Endodermal cell (in vitro differentiated cells): ENCODE measurements at places on chromosomes 7 and 10.
A peak's percentile ranks its signal among the peaks of the same experiment; 100 is the strongest.

- no peaks in the 10 kb centered on the region for H3K27me3 ChIP-seq
- DNase-seq = no peak
- H3K36me3 ChIP-seq = peaks cover 74% of the 10 kb centered on the region
- no peak overlapping the region for H3K4me3 ChIP-seq
Observed at GRCh38 chr10:119120875-119121274, 17.0 kb downstream of the DENND10 start.

- H3K4me3 ChIP-seq = no peak overlapping the region
- peak overlapping the region; percentile 95 for H3K27ac ChIP-seq
- no peaks in the 10 kb centered on the region for H3K27me3 ChIP-seq
Observed at GRCh38 chr10:71835671-71836595, 15.1 kb downstream of the PSAP start.

DNA sequence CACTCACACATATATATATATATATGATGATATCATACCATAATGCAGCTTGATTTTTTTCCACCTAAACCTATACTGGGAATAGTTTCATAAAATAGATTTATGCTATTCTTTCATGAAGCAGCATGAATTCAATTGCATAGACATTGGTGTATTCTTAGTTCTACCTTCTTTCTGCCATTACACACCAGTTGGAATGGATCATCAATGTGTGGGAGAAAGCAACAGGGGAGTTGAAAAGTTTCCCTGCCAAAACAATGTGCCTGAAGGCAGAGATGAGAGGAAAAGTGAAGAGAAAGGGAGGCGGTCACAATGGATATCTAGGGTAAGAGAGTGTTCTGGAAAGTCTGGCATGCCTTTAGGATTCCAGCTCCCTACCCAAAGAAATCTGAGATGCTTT, 25.2 kb upstream of the ACSL5 start:
- no peak overlapping the region for H3K4me3 ChIP-seq
- no peaks in the 10 kb centered on the region for H3K4me1 ChIP-seq
- H3K27me3 ChIP-seq = no peaks in the 10 kb centered on the region
- no peak overlapping the region for H3K27ac ChIP-seq
- H3K36me3 ChIP-seq = no peaks in the 10 kb centered on the region
- DNase-seq = no peak

- H3K4me3 ChIP-seq = no peak overlapping the region
- H3K27me3 ChIP-seq = no peaks in the 10 kb centered on the region
- peaks cover 4% of the 10 kb centered on the region for H3K4me1 ChIP-seq
- H3K36me3 ChIP-seq = no peaks in the 10 kb centered on the region
- peak overlapping the region; percentile 33 for H3K27ac ChIP-seq
- no peak for DNase-seq
Observed at GRCh38 chr7:8134089-8134733, 127.8 kb downstream of the ICA1 start.

DNA sequence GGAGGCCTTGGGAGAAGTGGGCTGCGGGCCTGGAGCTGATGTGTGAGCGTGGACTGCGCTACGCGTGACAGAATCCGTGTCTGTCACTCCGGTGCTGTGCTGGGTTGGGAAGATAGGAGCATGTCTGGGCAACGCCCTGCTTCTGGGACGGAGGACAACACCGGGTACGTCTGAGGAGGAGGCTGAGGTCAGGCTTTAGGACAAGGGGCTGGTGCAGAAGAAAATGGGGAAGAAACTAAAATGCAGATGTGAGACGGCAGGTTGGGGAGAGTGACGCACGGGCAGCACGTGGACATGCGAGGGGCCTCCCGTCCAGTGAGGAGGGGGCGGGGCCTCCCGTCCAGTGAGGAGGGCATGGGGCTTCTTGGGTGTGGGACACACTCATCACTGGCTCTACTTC, 207.4 kb downstream of the DNAJB6 start:
- no peaks in the 10 kb centered on the region for H3K36me3 ChIP-seq
- no peaks in the 10 kb centered on the region for H3K27me3 ChIP-seq
- H3K27ac ChIP-seq = no peak overlapping the region
- no peaks in the 10 kb centered on the region for H3K4me1 ChIP-seq
- H3K4me3 ChIP-seq = no peak overlapping the region

GRCh38 chr7:155234158-155234492, 63.6 kb upstream of the INSIG1 start:
- peak overlapping the region; percentile 64 for H3K27ac ChIP-seq
- H3K27me3 ChIP-seq = no peaks in the 10 kb centered on the region
- no peaks in the 10 kb centered on the region for H3K4me1 ChIP-seq
- no peak for DNase-seq
- no peak overlapping the region for H3K4me3 ChIP-seq
- no peaks in the 10 kb centered on the region for H3K36me3 ChIP-seq

GRCh38 chr10:43591303-43591904, 14.8 kb upstream of the ZNF485 start:
- H3K27ac ChIP-seq = no peak overlapping the region
- no peaks in the 10 kb centered on the region for H3K27me3 ChIP-seq
- H3K4me1 ChIP-seq = no peaks in the 10 kb centered on the region
- H3K4me3 ChIP-seq = no peak overlapping the region
- DNase-seq = no peak

- no peaks in the 10 kb centered on the region for H3K27me3 ChIP-seq
- no peaks in the 10 kb centered on the region for H3K4me1 ChIP-seq
- peak overlapping the region; percentile 94 for H3K4me3 ChIP-seq
- no peak overlapping the region for H3K27ac ChIP-seq
Observed at GRCh38 chr7:33128631-33128989, 754 bp upstream of the BBS9 start.

DNA sequence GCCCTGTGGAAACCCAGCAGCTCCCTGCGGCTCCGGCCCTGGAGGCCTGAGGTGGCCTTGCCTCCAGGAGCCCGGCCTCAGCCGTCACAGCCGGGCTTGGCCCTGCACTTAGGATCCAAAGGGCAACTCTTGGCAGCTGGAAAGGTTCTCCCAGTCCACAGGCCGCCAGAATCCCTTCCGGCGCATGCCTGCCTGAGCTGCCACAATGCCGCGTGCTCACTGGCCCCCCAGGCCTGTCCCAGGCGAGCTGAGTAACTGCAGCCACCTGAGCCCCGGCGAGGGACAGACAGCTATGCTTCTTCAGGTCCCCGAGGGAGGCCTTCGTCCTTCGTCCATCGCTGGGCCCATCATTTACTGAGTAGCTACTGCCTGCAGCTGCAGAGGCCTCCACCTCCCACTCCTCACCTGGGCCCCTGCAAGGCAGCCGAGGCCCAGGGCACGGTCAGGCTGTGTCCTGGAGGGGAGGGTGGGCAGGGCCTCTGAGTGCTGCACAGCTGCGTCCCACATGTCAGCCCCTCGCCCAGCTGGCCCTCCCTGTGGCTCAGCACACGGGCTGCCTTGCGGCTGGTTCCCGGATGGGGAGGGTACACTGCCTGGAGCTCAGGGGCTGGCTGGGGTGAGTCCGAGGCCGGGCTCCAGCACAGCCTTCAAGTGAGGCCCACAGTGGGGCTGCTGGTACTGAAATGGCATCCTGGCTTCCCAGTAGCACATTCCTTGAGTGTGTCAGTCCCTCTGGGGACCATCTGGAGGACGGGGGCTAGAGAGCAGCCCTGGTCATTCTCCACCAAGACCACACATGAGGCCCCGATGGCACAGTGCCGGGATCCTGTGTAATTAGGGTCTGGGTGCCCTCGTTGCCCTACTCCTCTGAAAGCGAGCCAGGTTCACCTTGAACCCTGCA, 172.5 kb downstream of the ELFN1 start:
- H3K27ac ChIP-seq = peak overlapping the region; percentile 44
- peak; percentile 69 for DNase-seq
- H3K4me1 ChIP-seq = no peaks in the 10 kb centered on the region
- H3K36me3 ChIP-seq = no peaks in the 10 kb centered on the region
- H3K27me3 ChIP-seq = no peaks in the 10 kb centered on the region
- no peak overlapping the region for H3K4me3 ChIP-seq
